CD4-positive, alpha-beta T cell treated with Interleukin-15 for 4 hours (primary cell): ENCODE measurements at places on chromosomes 3 and 15.

DNA sequence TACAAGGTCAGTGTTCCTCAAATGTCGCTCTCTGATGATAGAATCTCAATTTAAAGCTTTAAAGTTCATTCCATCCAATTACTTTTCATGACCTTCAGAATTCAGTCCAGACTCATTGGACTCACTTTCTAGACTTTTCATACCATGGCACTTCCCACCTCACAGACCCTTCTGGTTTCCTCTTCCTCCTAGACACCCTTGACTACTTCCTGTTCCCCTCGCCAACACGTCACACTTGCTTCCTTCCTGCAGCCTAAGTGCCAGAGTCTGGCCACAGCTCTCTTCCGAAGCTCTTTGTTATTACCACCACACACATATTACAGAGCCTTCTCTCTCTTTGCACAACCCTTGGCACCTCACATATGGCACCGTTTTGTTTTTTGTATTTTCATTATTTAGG is 59.1 kb upstream of the UMPS start:
- peak; percentile 4 for DNase-seq

DNA sequence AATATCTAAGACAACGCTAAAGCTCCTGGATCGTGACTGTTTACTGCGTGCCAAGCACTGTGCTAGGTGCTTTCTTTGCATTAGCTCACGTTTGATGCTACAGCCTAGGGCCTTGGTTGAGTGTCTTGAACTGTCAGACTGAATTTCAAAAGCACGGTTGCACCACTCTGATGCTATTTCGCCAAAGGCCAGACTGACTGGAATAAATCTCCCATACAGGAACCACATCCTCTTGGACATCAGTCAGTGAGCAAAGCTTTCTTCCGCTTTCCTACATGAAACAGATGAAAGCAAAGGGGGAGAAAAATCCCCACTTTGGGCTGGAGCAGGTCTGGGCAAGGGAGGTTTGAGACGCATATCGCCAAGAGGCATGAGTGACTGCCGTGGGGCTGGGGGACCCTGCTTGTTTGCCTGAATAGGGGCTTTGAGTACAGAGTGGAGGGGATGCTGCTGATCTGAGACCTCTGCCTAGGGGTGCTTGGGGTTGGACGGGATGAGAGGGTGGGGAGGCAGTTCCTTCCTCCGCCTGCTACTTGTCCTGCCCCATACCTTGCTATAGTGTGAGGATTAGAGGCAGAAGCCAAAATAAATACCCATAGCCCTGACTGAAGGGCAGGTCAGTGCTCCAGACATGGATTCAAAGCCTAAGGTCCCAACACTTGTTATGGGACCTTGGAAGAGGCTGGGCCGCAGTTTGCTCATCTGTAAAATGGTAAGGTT is 5.3 kb downstream of the FGD5 start:
- no peak for DNase-seq

GRCh38 chr3:155392138-155392537 is 98.7 kb upstream of the STRIT1 start:
- no peak for DNase-seq

GRCh38 chr15:83498801-83499200 is 51.7 kb downstream of the SH3GL3 start:
- DNase-seq, result no peak

DNA sequence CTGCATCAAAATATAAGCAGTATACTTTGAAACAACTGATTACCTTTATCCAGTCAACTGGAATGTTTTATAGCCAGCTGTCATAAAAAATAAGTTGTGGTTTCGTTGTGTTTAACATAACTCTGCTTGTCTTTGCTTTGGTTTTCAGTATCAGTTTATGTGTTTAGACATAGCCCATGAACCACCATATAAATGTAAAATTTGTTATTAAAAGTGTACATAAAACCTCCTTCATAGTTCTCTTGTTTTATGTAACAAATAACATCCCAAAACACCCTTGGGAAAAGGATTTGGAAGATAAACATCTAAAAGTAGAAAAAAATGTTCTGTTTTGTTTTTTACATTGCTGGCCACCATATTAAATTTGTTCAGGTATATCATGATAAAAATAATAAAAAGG is 347.0 kb upstream of the PROK2 start:
- no peak for DNase-seq

GRCh38 chr15:67098768-67099282 is 33.4 kb downstream of the SMAD3 start:
- no peak for DNase-seq

GRCh38 chr3:79211586-79212359 is 556.0 kb downstream of the ROBO1 start:
- DNase-seq, result no peak

DNA sequence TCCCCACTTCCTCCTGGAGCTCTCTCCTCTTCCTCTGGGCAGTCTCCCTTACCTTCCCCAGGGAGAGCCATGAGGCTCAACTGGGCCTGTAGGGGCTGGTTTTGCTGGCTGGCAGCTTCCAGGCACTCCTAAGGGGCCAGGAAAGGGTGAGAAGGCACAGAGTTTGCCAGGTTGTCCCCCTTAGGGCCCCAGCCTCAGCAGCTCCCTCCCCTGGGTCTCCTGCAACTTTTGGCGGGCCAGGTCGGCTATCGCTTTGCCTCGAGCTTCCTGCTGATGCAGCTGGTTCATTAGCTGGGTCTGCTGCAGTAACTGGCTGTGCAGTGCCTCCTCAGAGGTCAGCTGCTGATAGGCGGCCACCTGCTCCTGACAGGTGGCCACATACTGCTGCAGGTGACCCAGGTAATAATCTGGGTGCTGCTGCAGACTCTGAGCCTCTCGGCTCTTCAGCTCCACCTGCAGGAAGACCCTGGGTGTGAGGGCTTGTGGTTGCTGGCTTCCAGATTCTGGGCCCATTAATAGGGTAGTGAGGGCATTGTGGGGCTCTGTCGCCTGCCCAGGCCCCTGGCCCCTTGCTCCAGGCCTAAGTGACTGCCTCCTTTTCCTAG is 29.7 kb upstream of the OR4F6 start:
- DNase-seq, result peak; percentile 2

DNA sequence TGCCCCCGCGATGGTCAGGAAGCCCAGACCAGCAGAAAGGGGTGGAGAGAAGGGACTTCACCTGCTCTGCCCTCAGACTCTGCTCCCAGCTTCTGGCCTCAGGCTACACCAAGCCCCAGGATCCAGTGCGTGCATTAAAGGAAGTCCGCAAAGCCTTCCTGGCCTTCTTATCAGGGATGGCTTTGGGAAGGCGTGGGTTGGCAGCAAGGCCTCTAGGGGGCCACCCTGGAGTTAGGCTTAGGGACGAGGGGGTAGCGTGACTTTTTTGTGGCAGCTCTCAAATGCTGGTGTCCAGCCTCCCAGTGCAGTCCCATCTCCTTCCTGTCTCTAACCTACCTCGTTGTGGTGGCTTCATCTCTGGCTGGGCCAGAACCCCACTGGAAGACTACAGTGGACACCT is 18.9 kb upstream of the RPL29 start:
- DNase-seq, result no peak

DNA sequence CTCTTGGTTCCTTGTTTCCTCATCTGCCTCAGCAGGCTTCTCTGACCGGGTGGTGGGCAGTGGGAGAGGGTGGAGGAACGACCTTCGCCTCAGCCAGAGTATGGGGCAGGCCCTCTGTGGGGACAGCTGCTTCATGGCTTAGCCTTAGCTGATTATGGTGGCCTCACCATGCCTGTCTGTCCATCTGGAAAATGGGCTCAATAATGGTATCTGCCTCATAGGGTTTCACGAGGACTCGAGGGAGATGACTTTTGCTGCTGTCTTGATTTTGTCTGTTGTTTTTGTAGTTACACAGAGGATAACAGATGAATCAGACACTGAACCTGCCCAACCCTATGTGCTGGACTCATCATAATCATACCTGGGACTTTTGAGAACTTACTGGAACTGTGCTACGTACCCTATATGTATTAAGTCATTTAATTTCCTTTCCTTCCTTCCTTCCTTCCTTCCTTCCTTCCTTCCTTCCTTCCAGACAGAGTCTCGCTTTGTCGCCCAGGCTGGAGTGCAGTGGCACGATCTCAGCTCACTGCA is 46.5 kb downstream of the CDC25A start:
- DNase-seq, result no peak

- no peak for DNase-seq
These were observed 9.7 kb downstream of the GTF2E1 start for GRCh38 chr3:120752230-120752629.

- no peak for DNase-seq
These were observed 21.9 kb upstream of the ZBTB47 start for GRCh38 chr3:42631620-42632019.

DNA sequence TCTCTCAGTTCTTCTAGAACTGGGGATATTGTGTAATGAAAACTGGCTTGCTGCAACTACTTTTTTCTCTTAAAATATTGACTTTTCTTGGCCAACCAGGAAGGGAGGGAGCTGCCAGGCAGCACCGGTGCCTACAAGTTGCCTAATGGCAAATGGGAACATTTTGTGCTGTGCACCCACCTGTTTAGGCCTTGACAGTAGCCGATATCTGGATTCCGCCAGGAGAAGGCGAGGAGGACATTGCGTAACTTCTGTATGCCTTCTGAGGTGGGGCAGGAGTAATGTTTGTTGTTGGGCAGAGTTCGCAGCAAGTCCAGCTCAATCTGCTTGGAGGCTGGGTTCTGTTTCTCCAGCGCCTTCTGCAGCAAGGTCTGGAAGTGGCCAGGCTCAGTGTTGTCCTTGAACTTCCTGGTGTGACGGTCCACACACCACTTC is 64.9 kb downstream of the TBC1D2B start:
- no peak for DNase-seq

DNA sequence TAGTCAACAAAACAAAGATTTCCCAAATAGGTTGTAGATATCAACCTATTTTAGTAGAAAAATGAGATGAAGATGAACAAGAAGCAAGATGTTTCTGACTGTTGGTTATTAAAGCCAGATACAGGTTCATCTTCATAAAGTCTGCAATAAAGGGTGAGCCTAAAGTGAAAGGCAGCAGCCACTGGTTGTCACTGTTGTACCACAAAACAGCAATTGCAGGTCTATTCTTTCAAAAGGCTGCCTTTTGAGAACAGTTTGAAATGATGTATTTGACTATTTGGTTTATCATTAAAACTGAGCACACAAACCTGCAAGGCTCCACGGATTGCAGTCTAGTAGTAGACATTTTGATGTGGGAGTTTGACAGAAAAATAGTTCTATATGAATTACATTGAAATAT is 543.4 kb downstream of the GBE1 start:
- DNase-seq, result no peak

DNA sequence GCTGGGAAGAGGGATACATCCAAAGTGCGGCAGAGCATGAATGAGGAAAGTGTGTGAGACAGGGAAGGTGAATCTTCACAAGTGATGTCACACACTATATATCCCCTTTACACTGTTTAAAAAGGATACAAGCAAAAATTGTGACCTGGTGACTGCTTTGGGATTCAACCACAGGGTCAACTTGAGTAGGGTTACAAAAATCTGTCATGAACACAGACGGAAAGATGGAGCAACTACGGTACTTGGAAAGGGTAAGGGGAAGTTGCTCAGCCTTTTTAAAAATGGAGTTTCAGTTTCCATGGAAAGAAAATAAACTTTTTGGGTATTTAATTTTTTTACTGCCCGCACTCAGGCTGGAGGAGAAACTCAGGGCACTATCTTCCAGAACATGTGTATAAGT is 60.3 kb downstream of the B3GNT5 start:
- no peak for DNase-seq

DNA sequence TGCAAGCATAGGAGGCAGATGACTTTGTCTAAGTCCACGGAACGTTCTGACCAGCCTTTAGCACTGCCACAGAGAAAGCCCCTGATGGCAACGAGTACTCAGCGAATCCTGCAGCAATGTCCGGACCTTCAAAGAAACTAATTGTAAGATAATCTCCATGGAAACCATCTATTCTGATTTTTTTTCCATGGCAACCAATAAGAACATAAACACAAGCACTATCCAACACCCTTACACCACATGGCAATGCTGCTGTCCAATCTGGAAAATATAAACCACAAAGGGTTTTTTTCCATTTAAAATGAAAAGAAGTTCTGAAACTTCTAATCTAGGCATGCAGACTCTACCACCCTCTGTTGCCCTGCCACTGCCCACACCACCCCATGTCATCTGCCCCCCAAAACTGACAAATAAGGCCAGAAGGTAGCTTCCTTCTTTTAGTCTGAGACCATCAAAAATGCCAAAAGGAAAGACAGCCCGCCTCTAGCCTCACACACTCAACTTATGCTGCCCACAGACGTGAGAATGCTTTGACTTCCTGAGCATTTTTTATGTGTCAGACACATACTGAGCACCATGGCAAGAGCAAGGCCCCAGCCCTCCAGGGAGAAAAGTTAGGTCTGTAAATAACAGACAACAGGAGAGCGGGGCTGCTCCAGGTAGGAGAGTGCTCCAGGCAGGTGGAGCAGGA is 44.5 kb downstream of the POC1A start:
- no peak for DNase-seq

DNA sequence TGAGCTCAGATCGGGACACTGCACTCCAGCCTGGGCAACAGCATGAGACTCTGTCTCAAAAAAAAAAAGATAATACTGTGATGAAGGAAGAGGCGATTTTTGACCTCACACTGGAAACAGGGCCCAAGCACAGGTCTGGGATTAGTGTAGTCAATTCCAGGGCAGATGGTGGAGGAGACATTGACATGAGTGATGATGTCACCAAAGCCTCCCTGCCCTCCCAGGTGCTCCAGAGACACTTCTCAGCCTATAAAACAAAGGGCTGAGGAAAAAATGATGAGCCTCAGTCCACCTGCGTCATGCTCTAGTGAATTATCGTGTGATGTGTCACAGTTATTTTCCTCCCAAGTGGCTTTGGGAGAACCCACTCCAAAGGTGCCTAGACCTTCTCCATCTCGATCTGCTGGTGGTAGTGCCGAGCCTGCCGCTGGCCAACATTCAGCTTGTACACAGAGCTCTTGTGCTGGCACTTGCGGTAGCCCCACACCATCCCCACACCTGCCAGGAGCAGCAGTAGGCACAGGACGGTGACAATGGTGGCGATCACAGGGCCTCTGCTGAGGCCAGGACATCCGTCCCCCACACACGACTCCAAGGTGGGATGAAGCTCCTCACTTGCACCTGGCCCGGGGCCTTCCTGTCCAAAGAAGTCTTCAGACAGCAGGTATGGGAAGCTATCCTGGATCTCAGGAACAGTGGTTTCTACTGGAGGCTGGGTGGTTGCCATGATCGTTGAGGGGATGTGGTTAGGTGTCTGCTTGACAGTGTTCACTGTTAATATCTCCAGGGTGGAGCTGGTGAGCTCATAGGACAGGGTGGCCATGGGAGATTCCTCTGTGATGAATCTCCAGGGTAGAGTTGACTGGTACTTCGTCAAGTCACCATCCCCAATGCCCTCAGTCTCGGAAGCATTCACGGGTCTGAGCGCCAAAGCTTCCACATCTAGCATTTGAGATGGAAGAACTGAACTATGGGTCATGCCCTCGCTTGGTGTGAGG is 38.8 kb downstream of the CRTAP start:
- DNase-seq, result no peak
